ENCODE measurements at places on chromosomes 3 and 15.

DNA sequence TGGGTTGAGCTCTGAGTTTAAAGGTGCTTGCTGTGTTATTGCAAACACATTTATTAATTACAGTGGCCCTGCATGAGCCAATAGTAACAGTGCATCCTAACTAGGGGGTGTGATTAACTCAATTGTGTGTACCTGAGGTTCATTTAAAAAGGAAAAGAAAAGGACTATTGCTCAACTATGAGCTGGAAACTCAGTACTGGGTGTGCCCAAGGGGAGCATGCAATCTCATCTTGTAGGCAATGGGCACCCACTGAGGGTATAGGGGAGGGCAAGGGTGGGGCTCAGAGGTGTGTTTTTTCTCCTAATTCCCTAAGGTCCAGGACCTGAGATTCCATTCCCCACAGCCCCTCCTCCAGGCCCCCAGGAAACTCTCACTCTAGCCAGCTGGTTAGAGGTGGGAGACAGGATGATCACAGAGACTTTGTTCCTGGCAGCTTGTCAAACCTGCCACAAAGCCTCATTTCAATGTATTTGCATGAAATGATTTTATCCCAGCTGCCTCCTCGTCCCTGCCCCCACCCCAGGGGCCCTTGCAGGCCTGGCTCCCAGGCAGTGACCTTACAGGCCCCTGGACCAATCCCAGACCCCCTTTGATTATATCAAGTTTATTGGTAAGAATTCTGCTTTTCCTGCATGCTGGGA, 220.7 kb downstream of the TBC1D2B start:
- no peak for DNase-seq

- no peak for DNase-seq
Measured at GRCh38 chr3:52405066-52405465, 39.8 kb downstream of the SEMA3G start.

DNA sequence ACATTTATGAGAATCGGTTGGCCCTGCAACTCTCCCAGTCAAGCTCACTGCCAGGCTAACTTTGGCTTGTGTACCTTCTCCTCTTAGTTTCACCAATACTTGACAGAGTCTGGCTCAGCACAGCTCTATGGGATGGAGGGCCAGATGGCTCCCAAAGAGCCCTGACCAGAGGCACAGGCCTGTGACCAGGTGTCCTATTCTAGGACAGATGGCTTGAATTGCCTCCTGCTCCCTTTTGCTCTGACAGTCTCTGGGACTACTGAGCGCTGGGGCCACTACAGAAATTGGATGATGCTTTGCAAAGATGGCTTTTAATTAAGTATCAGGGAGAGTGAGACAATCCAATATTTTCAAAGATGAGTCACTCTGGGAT, 10.3 kb upstream of the ARID3B start:
- no peak for DNase-seq

- DNase-seq = peak; percentile 43
Measured at GRCh38 chr3:8970971-8971589, 7.8 kb upstream of the RAD18 start.

GRCh38 chr3:156666073-156666472, 8.3 kb upstream of the TIPARP start:
- no peak for DNase-seq

- DNase-seq = no peak
Measured at GRCh38 chr15:101672298-101672697, 20.1 kb upstream of the TM2D3 start.

DNA sequence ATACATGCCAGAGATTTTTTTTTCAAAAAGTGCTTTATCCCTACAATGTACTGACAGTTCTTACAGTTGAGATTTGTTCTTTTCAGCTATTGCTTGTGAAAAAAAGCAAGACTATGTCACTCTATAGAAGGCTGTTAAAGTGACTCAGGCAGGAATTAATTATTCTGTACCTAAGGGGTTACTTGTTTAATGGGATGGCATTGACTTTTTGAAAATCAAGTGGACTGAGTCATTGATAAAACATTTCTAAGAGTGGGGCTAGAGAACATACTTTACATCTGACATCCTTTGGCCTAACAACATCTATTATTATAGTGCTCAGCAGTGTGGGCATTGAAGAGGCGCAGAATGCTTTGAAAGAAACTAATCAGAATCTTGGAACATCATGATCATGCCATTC, 34.3 kb downstream of the INTS14 start:
- peak; percentile 12 for DNase-seq

DNA sequence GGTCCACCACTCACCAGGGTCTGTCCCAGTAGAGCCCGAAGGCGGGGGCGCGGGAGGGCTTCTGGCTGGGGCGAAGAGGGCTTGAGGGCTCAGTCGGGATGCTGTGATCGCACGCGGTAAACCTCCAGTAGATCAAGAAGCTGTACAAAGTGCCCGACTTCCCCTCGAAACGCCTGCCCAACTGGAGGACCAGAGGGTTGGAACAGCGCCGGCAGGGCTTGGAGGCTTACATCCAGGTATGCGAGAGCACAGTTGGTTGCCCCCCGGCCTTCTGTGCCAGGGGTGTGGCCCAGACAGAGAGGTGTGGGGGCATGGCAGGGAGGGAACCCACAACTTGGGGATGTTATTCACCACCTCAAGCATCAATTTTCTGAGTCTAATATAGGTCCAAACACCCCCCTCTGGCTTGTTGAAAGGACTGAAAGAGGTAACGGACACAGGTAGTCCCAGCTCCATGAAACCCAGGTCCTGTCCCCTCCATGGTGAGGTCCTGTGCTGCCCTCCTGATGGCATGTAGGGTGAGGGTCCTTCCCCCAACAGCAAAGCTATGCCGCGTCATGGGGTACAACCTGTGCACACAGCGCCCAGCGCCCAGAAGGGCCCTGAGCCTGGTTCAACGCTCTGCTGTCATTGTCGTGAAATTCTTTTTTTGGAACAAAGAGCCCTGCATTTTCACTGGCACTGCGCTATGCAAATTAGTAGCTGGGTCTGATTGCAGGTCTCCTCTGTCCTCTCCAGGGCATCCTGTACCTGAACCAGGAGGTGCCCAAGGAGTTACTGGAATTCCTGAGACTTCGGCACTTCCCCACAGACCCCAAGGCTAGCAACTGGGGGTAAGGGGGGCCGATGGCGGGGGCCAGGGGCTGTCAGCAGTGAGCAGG, 1.2 kb downstream of the SNX22 start:
- DNase-seq = no peak

- DNase-seq = no peak
Measured at GRCh38 chr15:100147828-100148227, 193.9 kb downstream of the ADAMTS17 start.

DNA sequence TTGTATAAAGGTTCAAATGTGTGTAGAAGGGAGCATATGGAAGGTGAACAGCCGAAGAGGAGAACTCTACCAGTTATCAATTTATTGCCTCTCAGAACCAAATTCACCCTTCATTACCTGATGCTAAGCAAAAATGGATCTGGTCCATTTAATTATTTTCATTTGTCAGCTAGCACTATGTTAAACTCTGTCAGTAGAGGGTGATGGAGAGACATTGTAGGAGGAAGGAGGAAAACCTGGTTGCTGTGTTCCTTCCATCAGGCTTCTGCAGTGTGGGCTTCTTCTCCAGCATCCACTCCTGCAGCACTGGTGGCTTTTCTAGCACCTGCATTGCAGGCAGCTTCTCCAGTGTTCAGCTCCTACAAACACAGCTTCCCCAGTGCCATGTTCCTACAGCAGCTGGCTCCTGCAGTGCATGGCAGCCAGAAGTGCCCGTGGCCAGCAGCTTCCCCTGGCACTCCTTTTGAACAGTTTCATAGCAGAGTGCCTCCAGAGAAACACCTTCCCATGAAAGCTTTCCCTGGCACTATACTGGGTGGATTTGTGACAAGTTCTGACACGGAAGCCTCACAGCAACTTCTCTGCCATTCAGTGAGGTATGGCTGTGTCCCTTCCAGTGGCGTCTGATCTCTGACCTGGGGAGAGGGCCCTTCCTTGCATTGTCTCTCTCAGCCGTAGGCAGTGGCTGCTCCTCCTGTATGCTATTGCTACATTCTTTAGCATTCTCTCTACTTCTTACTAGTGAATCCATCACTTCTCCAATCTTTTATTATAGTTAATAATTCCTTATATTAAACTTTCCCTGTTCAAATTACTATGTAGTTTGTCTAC, 14.6 kb upstream of the IL17RD start:
- DNase-seq = no peak

DNA sequence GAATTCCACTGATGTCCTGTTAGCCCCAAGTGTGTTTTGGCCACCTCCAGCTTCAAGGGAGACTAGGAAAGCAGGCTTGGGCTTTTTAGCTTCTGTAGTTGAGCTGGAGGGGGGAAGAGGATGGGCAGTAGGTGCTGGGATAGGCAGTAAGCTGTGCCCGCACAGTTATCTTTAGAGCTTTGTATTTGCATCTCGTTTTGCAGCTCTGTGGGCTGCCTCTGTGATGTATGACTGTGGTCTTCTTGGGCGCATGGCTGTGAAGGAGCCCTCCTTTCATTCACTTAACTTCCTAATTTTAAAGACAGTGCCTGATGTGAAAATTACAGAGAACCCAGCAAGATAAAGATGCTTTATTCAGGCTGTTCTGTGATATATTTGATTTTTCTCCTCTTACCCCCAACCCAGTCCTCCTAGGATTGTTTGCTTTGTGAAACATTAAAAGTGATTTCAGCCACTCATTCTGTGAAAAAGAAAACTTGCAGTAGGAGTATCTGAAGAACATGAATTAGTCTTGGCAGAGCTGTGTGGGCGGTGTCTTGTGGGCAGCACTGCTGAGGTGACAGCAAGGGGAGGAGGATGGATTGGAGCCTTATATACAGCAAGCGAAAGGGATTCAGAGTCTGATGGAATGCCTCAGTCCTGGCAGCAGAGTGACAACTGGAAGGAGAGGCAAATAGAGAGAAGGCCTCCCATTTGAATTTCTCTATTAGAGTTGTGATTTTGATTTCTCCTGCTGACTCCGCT, 74.3 kb downstream of the LARS2 start:
- no peak for DNase-seq

- peak; percentile 41 for DNase-seq
Measured at GRCh38 chr3:10248984-10249748, 907 bp downstream of the TATDN2 start.

DNA sequence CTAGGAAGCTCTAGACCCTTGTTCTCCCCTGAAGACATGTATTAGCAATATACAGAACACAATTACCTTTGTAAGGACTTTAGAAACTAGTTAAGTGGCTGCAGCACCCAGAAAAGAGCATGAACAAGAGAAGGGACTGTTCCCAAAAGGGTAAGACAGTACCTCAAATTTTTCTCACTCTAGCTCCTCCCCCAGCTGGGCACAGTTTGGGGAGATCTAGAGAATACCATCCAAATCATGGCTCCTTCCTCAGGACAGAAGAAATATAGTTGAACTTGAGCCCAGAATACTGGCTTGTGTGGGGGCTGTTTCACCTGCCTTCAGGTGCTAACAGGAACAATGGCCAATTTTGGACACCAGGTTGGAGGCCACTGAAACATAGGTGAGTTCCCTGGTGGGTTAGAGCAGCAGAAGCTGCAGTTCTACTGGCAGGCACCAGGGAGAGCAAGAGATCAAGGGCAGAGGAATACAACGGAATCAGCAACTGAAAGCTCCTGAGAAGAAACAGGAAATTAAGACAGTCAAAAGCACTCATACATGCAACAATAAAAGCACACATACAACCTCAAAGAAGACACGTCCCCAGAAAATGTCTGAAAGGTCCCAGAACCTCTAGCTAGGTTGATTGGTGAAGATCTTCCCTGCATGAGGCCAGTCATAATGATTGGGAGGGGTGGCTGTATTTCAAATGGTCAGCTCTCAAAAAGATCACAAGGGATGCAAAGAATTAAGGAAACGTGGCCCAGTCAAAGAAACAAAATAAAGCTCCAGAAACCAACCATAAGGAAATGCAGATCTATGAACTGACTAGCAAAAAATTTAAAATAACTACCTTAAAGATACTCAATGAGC, 104.9 kb upstream of the ASB14 start:
- DNase-seq = peak; percentile 17

GRCh38 chr3:61858054-61858453, 296.7 kb downstream of the PTPRG start:
- no peak for DNase-seq

- DNase-seq = no peak
Measured at GRCh38 chr3:16884084-16884747, 539 bp upstream of the PLCL2 start.

DNA sequence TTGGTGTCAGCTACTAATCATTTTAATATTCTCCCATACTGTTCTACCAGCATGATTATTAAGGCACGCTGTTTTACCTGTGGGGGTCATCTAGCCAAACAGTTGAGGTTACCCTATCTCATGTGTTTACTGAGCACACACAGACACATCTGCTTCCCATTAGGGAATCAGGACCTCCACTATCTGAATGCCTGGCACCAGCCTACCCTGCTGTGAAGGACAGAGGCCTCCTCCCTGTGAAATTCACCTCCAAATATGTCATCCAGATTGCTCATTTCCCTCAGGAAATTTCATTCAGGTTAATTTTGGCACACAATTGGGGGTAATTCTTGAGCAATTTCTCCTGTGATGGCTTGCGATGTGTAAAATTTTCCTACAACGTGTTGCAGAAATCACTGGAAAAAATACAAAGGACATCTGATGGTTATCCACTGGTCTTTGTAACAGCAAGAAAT, 155.6 kb upstream of the NR2E3 start:
- DNase-seq = no peak

DNA sequence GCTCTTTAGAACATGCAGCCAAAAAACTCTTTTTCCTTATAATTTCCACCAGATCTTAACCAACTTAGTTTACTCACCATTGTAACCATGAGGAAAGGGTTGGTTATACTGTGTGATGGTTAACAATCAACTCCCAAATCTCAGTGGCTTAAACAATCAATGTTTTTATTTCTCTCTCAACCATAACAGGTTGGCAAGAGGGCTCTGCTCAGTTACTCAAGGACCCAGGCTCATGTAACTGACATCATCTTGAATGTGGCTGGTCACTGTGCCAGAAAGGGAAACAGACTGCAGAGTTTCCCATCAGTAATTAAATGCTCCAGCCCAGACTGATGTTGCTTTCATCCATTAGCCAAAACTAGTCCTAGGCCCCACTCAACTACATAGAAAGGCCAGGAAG, 69.0 kb downstream of the ANKRD28 start:
- no peak for DNase-seq

DNA sequence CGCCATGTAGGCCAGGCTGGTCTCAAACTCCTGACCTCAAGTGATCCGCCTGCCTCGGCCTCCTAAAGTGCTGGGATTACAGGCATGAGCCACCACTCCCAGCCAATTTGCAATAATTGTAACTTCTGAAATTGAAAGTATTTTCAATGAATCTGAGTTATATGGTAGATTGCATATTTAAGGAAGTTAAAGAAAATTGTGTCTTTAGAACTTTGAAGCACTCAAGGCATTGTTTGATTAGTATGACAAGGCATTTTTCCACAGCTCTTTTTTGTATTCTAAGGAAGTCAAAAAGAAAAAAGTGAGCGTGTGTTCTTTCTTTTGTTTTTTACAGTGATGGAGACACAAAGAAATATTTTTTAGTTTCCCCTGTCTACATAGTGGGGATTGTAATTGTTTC, 15.7 kb upstream of the RPLP1 start:
- no peak for DNase-seq

DNA sequence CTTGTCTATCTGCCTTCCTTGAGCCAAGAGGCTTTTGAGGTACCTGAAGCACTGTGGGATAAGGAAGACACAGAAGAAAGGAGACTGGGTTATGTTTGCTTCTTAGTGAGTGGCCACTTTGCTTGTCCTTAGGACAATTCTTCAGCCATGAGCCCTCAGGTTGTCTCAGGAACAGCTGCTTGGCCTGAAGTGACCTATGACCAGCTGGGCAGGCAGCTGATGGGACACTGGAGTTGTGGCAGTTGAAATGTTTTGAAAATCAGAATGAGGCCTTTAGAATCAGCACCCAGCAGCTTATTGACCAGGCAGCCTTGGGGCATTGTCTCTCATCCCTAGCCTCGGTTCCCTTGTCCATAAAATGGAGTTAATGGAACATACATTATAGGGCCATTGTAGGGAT, 37.0 kb downstream of the RBP2 start:
- DNase-seq = no peak
